ENCODE measurements at places on chromosomes 7 and 10.
A peak's percentile ranks its signal among the peaks of the same experiment; 100 is the strongest.

GRCh38 chr10:126170776-126171175, 217.5 kb downstream of the ADAM12 start:
- DNase-seq, result no peak

DNA sequence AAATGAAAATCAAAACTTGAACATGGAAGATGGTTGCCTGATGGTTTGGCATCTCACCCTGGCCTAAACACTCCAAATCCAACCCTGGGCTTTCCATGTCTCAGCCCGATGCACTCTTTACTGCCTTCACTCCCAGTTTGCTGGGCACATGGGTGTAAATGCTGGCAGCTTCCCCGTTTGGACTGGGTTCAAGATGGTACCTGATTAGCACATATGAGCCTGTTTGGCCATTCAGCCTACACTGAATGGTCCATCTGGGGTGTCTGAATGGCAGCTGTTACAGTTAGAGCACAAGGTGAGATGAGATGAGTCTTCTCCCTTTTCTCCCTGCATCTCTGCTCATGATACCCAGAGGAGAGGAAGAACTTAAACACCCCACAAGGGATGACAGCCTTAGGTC, 37.1 kb downstream of the ATXN7L1 start:
- no peak for DNase-seq

DNA sequence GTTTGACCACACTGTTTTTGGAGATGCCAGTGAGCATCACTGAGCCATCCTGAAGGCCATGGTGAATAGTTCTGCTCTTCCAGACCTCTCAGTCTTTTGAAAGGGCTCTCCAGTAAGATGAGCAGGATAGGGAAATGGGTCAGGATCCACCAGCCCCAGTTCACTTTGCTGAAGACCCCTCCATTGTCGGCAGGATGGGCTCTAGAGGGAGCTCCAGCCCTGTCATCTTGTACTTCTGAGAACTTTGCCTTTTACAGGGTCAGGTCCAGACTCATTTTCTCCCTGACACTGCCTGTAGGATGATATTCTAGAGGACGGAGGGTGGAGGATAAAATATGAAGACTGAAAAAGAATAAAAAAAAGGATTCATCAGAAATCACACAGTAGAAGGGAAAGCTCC, 13.1 kb downstream of the LHFPL3 start:
- DNase-seq, result no peak

- DNase-seq, result no peak
Measured at GRCh38 chr10:15321431-15322341, 49.4 kb downstream of the FAM171A1 start.

- DNase-seq, result no peak
Measured at GRCh38 chr7:101853684-101854083, 36.3 kb downstream of the CUX1 start.

- no peak for DNase-seq
Measured at GRCh38 chr10:15124190-15124589, 27.0 kb downstream of the RPP38 start.

- peak; percentile 71 for DNase-seq
Measured at GRCh38 chr7:80428161-80429054, 83.5 kb downstream of the GNAT3 start.

- DNase-seq, result no peak
Measured at GRCh38 chr7:44937426-44937825, 41.4 kb downstream of the MYO1G start.

DNA sequence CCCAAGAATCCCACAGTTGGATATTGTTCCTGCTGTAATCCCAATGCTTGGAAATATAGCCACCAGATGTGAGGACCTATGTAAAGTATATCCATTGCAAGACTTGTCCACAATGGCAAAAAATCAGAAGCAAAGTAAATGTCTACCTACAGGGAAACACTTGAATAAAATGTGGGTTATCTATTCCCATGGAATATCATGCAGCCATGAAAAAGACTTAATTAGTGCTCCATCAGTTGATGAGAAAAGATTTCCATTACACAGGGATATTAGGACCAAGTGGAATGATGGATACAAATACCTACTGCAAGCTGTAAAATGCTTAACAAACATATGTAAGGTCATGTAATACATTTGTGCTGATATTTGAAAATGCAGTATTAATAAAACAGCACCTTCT, 131.2 kb downstream of the BTAF1 start:
- no peak for DNase-seq

- no peak for DNase-seq
Measured at GRCh38 chr7:29614229-29614628, 50.6 kb downstream of the PRR15 start.

DNA sequence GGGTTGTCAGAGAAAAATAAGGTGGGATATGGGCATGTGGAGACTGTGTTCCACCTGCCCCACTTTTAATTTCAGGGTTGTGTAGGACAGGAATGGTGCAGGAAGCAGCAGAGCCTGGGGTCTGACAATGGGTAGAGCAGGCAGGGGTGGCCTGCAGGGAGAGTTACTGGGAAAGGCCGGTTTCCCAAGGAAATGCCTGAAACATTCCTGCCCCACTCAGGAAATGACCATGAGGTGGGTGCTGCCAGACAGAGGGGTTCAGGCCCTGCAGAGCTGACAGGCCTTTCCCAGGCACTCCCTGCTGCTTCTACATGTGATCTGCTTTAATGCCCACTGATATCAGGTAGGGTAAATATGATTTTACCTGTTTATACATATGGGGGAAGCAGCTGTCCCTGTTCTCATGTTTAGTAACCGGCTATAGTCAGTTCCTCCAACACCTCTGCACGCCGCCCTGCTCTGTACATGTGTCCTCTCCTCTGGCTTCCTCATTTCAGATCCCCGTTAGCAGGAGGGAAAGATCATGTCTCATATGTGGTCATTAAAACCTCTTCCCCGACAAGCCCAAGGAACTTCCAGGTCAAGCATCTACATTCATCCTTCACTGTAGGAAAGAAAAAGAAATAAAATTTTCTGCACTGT, 118.6 kb upstream of the PRSS58 start:
- peak; percentile 71 for DNase-seq

DNA sequence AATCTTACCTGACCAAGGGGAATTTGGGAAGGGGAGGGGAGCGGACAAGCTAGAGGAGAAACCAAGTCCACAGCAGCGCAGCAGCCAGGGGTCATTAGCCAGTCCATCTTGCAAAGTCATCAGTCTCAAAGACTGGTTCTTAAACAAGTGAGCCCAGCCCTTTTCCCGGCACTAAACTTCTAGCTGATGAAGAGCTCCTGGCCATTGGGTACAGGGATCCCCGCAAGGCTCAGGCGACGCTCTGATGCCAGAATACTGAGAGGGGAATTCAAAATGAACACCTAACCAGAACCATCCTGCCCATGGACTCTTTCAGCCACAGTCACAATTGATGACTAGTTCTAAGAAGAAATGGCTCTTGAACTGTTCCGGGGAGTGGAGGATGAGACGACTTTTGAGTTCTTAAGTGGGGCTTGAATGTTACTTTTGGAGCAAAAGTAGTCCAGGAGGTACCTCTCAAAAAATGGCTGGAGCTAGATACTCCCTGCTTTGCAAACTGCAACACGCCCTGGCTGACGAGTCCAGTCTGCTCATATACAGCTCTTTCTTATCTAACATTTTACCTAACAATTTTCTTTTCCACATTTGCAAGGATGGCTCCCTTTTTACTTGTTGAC, 2.5 kb upstream of the TWIST1 start:
- no peak for DNase-seq

- DNase-seq, result no peak
Measured at GRCh38 chr10:60188548-60188947, 201.1 kb downstream of the ANK3 start.

- no peak for DNase-seq
Measured at GRCh38 chr7:156368053-156368843, 272.3 kb upstream of the RNF32 start.

DNA sequence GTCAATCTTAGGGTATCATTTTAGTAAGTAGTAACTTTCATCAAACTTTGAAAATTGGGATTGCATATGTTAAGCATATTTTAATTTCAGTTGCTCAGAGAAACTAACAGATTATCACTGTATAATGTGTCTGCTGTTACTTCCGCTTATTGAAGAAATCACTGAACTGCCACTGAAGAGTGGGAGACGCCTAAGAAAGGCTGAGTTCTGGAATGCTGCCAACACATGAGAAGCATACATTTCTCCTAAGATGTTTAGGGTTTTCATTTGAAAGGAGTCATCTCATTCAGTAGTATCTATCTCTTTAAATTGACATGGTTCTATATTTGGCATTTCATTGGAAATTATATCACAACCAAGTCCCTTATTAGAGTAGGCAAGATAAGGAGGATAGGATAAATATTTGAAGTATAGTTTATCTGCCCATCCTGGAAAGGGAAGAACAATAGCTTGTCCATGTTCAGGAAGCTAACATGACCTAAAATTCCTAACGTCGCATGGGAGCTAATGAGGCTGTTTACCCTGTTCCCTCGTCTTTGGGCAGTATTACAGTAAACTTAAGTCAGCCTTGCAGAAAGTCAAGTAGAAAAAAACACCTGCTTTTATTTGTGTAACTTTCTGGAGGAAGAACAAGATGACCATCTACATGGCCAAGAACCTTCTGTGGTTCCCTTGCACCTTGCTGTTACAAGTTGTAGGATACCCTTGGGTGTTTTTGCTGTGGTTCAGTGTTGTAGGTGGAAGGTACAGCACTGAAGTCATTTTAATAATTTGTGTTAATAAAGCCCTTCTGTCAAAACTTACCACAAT, 67.3 kb downstream of the NHLRC2 start:
- DNase-seq, result no peak

Measured in KBM-7 (cell line).